Thoracic aorta (tissue), 2 donors: ENCODE measurements at places on chromosomes 3 and 15.

GRCh38 chr3:26840272-26840870 lies 217.8 kb downstream of the LRRC3B start:
- no peak for DNase-seq

GRCh38 chr15:51909584-51909983 lies 62.0 kb downstream of the LEO1 start:
- DNase-seq, result no peak

- DNase-seq, result no peak
These were observed 13.0 kb downstream of the MRPL46 start for GRCh38 chr15:88454236-88454635.

- no peak for DNase-seq
These were observed 52.4 kb upstream of the CACNA2D3 start for GRCh38 chr3:54069961-54070360.
